ENCODE measurements at places on chromosomes 6 and 20. TPM values are rescaled to one million over a fixed set of nuclear protein-coding genes. Genes with fewer than 3 reads are reported as not detected.

The TENT5A gene
- 2.0 TPM for total RNA-seq

The BCAS1 gene
- 4.0 TPM for total RNA-seq

The IDH3B gene
- 144 TPM for total RNA-seq

The KCNK15 gene
- 0.20 TPM for total RNA-seq

The KCNQ5 gene
- total RNA-seq: 0.20 TPM

The REM1 gene
- total RNA-seq: not detected

DNA sequence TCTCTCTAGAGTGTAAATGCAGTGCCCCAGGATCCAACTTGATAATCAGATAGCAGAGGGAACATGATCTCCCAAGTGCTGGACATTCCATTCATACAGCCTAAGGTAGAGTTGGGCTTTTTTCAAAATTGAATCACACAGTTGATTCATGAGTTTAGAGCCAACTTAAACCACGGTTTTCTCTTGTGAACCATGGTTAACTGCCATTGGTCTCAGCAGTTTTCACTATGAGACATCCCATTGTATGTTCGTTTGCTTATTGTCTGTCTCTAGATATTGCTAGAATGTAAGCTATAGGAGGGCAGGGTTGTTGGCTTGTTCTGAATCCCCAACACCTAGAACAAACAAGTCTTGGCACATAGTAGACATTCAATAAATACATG lies 37.2 kb upstream of the TAF8 start:
- DNase-seq: no peak

DNA sequence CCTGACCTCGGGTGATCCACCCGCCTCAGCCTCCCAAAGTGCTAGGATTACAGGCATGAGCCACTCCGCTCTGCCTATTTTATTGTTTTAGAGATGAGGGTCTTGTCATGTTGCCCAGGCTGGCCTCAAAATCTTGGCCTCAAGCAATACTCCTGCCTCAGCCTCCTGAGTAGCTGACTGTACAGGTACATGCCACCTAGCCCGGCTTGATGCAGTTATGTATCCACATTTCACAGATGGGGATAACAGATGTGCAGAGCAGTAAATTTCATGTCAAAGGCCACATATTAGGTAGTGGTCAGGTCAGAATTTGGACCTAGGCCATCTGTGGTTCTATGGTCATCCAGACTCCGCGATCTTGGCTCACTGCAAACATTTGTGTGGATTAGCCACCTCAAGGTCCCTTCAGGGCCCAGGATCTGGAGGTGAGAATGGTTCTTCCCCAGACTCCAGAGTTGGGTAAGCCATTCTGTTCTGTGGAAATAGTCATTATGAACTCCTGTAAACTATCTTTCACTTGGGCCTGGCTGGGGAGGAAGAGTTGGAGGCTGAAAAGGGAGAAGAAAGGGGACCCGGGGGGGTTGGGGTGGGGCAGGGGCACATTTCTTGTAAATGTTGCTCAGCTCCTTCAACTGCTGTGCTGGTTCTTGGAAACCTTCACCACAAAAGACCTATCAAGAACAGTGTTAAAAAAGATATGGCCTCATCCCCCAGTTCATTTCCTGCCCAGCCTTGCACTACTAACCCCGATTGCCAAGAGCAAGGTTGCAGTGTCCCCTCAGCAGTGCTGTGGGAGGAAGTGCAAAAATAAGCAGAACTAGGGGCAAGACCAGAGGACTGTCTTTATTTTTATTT lies 13.0 kb downstream of the PIM1 start:
- no peak for DNase-seq

DNA sequence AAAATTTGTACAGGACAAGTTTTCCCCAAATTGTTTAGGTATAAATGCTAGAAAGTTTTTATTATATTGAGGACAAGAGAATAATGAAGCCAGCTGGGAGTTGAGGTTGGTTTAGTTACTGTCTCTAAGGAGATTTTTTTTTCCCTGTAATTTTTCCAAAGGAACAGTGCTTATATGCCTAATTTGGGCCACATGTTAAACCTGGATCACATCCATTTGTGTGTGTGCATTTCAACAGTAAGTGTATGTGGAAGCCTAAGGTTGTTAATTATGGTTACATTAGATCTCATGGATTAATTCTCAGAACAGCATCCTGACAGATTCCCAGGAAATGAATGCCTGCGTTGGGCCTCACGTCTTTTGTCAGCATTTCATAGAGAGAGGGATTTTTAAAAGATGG lies 4.5 kb downstream of the IGF2R start:
- DNase-seq: no peak

- DNase-seq: peak; percentile 49
Measured at GRCh38 chr20:22374066-22374465, 210.3 kb downstream of the FOXA2 start.

DNA sequence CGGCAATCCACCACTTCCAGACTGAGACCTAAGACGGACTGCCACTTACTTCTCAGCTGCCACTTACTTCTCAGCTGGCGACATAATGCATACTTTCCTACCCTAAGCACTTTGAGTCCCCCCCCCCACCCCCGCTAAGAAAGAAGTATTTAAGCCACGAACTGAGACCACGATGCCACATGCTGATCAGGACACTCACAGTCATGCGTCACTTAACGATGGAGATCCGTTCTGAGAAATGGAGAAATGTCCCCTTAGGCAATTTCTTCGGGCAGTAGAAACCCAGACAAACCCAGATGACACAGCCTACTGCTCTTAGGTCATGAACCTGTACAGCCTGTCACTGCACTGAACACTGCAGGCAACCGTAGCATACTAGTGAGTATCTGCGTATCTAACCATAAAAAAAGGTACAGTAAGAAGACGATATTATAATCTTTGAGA lies 690 bp downstream of the IFNGR1 start:
- DNase-seq: peak; percentile 96

GRCh38 chr20:44495802-44496481 lies 20.3 kb downstream of the TTPAL start:
- peak; percentile 22 for DNase-seq

- DNase-seq: no peak
Measured at GRCh38 chr20:44745122-44745597, 505 bp upstream of the KCNK15 start.

DNA sequence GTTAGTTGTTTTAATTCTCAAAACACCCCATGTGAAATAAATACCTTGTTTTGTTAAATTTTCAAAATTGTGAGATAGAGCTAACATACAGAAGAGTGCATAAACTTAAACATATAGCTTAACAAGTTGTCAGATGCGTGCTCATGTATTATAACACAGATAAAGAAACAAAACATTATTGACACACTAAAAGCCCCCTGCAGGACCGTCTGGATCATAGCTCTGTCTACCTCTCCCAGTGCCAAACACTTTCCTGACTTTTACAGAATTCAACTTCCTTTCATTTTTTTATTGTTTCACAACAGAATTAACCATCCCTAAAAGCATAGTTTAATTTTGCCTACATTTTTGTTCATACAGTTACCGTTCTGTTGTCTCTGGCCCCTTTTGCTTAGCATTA lies 17.8 kb upstream of the FRK start:
- DNase-seq: no peak

- no peak for DNase-seq
Measured at GRCh38 chr20:56842056-56842455, 212.9 kb downstream of the TFAP2C start.

DNA sequence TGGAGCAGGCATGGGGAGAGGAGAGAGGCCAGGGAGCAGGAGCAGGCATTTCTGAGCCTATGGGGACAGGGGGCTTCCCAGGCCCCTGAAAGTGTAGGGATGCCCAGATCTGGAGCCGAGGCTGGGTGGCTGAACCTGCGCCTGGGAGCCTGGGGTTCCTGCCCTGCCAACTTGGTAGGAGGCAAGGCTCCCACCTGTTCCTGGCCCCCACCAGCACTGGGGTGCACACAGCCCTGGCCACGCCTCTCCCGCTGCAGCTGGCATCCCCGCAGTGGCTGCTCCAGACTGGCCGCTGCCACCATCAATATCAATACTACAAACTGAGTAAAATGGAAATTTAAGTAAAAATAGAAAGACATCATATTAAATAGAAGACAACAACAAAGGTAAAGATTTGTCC lies 684.9 kb upstream of the MAP3K7 start:
- DNase-seq: no peak

DNA sequence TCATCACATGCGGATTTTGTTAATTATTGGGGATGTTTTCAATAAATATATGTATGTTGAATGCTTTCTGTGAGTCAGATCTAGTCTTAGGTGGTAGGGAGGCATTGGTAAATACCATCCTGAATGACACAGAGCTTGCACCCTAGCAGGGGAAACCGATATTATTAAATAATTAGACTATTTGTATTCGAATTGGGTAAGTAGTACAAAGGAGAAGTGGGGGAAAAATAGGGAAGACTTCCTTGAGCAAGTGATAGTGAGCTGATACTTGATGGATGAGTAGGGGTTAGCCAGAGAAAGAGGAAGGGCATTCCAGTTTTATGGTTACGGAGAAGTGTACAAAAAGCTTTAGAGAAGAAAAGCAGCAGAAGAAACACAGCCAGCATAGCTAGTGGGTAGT lies 1.5 kb downstream of the RIOK1 start:
- DNase-seq: no peak

GRCh38 chr6:81751388-81752083 lies 945 bp downstream of the TENT5A start:
- DNase-seq: peak; percentile 40

DNA sequence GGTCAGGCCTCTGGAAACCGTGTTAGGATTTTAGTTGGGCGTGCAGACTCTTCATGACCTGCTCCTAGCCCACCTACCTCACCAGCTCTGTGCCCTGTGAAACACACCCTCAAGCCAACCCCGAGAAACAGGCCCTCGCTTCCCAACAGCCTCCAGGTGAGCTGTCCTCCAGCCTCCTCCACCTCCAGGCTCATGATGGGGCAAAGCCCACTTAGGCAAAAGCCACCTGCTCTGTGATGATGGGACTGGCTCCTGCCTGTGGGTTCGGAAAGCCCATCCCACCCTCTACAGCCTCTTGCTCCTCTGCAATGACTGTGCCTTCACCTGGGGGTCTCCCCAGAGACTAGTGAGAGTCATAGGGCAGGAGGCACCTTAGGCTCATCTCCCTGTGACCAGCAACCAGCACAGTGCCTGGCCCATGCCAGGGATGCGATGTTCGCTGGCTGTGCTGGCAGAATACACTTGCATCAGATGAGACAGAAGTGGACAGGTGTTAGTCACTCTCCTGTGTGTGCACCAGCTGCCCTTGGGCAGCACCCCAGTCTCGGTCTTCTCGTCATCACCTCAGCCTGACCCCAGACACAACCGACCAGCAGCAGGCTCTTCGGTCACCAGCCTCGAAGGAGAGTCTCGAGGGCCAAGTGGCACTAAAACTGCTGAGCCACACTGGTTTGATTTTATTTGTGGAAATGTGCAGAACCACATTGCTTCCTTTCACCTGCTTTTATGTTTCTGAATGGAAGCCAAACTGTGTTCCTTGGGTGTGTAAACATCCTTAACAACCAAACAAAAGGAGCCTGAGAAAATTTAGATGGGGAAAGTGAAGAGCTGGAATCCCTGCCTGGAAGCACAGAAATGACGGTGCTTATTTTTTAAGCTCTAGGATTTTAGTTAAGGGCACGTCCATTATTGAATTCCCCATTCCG lies 10.7 kb downstream of the PXDC1 start:
- DNase-seq: no peak

- DNase-seq: no peak
Measured at GRCh38 chr6:151550618-151551017, 56.8 kb downstream of the CCDC170 start.

DNA sequence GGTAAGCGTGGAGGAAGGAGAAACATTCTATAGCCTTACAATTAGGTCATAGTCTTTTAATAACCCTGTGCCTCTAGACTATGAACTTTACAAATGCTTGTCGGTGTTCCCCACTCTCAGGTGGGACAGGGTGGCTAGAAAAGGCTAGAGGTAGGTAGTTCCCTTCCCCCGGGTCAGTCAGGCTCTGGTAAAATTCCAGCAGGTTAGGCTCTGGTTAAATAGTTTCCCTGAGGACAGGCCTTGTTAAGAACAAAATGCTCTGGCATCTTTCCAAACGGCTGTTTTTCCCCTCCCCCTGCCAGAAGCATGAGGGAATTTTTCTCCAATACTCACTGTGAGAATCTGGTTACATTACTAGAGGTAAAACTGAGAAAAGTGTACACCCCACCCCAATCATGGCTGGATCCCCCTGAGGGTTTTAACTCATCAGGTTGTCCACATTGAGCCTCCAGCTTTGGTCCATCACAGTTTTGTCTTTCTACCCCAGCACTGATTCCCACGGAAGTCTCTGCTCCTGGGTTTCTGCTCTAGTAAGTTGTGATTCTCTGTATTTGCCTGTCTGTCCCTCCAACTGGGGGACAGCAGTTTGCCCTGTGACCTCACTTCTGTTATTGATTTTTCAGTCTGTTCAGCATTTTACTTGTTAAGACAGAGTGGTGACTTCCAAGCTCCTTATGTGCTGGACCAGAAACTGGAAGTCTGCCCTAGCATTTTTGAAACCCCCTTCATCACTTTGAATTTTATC lies 84.7 kb upstream of the ADGRF1 start:
- peak; percentile 51 for DNase-seq

- no peak for DNase-seq
Measured at GRCh38 chr6:127198549-127198948, 68.1 kb upstream of the RNF146 start.

GRCh38 chr6:166997768-166998255 lies 1.4 kb upstream of the CEP43 start:
- peak; percentile 49 for DNase-seq

GRCh38 chr6:108453601-108454185 lies 107.0 kb upstream of the FOXO3 start:
- DNase-seq: no peak

DNA sequence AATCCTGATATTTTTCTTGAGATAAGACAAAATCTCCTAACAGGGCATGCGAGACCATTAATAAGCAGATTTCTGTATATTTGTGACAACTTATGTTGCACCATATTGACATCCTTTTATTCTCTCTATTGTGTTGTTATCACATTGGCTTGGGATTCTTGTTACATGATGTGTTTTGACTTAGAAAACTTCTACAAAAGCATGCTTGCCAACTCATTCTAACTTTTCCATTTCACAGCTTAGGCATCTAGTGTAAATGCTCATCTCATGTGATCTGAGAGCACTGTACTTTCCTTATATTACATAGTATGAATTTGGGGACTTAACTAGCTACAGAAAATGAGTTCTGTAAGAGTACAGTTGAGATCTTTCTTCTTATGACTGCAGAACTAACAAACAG lies 1040.7 kb upstream of the ADGRB3 start:
- DNase-seq: no peak

- DNase-seq: no peak
Measured at GRCh38 chr6:90533615-90534336, 53.1 kb downstream of the MAP3K7 start.

DNA sequence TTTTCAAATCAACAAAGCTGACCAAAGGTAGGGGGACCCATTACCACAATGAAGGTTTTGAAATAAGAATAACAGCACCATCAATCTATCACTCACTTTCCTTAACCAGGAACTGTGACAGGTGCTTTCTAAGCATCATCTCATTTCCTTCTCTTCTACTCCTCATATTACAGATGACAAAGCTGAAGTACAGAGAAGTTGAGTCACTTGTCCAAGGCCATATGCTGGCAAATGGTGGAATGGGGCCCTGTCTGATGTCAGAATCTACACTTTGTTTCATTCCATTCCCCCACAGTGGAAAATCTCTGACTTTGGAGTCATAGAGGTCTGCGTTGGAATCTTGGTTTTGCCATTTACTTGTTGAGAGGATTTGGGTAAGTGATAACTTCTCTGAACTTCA lies 222.5 kb upstream of the LRFN2 start:
- no peak for DNase-seq
